ENCODE measurements at places on chromosomes 7 and 10.

- no peak for DNase-seq
These were observed 11.7 kb upstream of the OR9A2 start for GRCh38 chr7:143038635-143039034.

DNA sequence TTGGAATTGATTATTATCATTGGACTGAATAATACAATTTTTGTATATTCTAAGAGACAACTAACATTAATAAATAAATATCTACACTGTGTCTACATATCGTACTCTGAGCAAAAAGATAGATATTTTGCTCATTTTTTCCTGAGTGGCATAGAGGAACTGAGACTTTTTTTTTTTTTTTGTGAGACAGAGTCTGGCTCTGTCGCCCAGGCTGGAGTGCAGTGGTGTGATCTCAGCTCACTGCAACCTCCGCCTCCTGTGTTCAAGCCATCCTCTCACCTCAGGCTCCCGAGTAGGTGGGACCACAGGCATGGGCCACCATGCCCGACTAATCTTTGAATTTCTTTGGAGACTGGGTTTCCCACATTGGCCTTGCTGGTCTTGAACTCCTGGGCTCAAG, 14.0 kb downstream of the KMT2E start:
- no peak for DNase-seq

- DNase-seq: no peak
These were observed 35.0 kb downstream of the ARMC3 start for GRCh38 chr10:22962817-22963216.

DNA sequence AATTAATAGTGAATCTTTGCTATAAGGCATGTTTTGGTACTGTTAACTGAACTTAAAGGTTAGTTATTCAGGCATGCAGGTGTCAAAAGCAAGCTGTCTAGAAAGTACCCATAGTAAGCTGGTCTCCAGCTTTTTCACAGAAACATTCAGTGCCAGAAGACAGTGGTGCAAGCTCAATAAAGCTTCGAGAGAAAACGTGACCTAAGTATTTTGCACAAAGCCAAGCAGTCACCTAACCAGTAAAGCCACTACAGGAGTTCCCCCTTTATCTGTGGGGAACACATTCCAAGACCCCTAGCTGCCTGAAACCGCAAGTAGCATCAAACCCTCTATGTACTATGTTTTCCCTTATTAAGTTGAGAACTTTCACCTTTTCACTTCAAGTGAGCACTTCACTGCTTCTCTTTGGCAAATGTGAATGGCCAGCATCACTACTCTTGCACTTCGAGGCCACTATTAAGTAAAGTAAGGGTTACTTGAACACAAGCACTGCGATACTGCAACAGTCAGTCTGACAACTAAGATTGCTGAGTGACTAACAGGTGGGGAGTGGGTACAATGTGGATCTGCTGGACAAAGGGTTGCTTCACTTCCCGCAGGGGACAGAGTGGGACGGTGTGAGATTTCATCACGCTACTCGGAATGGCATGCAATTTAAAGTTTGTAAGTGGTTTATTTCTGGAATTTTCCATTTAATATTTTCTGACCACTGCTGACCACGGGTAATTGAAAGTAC, 253.8 kb upstream of the YAE1 start:
- DNase-seq: no peak

- no peak for DNase-seq
These were observed 7.3 kb downstream of the TSPAN15 start for GRCh38 chr10:69458430-69459100.

- DNase-seq: peak; percentile 10
These were observed 110.4 kb downstream of the OSBPL3 start for GRCh38 chr7:24869572-24869971.

DNA sequence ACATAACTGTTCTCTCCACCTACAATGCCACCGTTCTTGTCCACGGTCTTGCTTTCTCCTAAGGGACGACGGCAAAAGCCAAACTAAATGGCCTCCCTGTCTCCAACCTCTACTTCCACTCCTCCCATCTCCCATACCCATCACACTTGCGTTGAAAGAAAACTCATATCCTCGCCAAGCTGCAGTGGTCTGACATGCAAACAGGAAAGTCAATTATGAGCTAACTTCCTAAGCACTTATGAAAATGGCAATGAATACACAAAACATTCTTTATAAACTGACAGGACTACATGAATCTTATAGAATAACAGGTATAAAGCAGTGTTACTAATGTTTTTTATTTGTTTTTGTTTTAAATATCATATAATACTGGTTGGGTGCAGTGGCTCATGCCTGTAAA, 46.4 kb downstream of the TYW1B start:
- DNase-seq: no peak

GRCh38 chr10:93437086-93437945, 44.8 kb downstream of the MYOF start:
- DNase-seq: peak; percentile 100

DNA sequence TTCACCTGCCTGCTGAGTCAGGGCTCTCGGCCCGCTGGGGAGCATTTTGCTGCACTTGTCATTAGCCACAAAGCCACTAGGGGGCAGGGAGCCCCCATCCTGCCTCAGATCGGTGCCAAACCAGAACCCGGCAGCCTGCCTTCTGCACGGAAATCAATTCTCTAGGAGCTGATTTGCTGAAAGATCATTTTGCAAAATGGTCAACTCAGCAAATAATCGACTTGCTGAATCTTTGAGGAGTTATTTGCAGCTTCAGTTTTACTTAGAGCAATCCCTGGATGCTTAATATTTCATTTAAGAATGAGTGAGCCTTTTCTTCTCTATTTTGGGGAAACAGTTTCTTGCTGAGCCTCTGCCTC, 1.7 kb upstream of the GIMAP8 start:
- DNase-seq: peak; percentile 74

GRCh38 chr10:48306870-48307710, 613 bp downstream of the MAPK8 start:
- DNase-seq: peak; percentile 46

DNA sequence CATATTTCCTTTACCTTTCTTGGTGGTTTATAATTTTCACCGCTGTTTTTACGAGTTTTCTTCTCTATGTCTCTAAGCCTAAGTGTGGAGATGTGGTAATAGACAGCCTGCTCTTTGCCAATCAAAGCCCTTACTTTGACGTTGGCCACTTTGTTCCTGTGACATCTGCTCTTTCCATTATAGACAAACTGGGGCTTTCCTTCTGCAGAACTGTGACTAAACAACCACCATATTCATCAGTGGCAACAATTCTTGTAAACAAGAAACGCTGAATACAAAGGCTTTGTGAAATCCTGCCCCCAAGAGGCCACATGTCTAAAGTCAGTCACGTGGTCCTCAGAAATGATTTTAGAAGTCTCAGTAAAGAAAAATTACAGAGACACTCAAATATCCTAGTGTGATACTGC, 59.6 kb upstream of the CAPZA2 start:
- DNase-seq: peak; percentile 81

GRCh38 chr7:137940656-137941518, 61.0 kb downstream of the CREB3L2 start:
- DNase-seq: peak; percentile 93

GRCh38 chr7:155408651-155409586, 49.0 kb upstream of the EN2 start:
- DNase-seq: peak; percentile 6

DNA sequence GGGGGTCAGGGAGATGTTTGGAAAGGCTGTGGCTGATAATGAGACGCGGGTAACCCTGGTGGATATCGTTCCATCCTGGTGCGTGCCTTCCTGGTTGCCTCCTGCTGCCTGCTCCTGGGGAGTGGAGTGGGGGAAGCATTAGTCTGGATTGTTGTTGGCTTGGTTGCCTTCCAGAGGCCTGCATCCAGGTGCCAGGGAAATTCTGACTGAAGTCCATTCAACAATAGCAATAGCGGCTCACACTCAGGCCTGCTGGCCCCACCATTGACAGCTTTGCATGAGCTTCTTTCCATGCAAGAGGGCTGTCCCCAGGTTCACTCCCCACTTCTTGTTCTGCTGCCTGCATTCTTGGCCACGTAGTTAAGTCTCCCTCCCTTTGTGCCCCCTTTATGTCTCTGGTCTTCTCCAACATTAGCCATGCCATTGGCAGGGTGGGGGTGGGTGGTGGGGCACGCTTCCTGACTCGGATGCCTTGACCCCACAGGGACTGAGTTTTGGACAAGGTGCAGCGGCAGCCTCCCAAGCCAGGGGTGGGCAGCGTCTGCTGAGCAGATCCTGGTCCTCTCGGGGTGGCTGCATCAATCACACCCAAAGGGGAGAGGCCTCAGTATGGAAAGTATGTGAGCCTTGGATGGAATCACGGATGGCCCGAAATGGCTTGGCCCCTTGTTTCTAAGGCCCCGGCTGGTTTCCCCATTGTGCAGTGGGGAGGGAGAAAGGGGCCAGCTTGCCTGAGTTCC, 150.2 kb downstream of the GRK5 start:
- DNase-seq: no peak

- DNase-seq: peak; percentile 8
These were observed 207.7 kb downstream of the MAGI2 start for GRCh38 chr7:79245623-79246249.

GRCh38 chr10:24988831-24989640, 26.9 kb downstream of the ENKUR start:
- no peak for DNase-seq

GRCh38 chr10:32308027-32308603, 38.8 kb downstream of the EPC1 start:
- DNase-seq: no peak

GRCh38 chr7:76002139-76002538, 7.7 kb upstream of the TMEM120A start:
- no peak for DNase-seq

- peak; percentile 39 for DNase-seq
These were observed 56.4 kb upstream of the CCDC71L start for GRCh38 chr7:106717254-106717954.

DNA sequence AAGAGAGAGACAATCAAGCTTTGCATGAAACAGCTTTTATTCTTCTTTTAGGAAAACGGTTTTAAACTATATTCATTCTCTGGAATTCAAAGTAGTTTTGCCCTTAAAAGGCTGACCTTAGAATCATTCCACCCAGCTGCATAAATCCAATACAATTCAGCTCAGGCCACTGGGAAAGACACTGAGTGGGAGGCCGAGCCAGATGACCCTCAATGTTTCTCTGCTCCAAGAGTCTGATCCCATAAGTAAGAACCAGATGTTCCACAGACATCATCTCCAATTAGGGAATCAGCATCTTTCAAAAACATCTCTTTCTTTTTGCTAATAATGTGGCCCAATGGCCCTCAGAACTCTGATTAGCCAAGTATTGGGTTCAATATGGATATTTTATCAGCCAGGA, 26.1 kb downstream of the CREB3L2 start:
- peak; percentile 44 for DNase-seq

DNA sequence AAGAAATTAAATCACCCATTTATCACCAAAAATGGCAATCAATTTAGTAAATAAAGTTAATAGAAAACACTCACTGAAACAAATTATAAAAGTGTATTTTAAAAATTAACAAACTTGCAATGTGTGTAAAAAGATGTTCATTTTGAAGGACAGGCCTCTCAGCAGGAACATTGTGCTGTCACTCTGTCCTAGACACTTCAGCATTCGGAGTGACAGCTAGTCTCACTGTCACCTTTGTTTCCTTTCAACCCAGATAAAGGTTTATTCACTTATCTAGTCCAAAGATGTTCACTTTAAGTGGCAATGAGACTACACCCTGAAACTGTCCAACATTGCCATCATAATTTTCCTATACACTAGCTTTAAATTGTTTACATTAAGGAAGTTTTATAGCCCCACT, 91.9 kb upstream of the PLXDC2 start:
- no peak for DNase-seq
